Progenitor cell of endocrine pancreas (in vitro differentiated cells): ENCODE measurements at places on chromosomes 4 and X. TPM values are rescaled to one million over a fixed set of nuclear protein-coding genes. Genes with fewer than 3 reads are reported as not detected.

UGT2B11 gene
- total RNA-seq = 0.93 and 1.2 TPM in 2 replicates

GRCh38 chr4:187294861-187295260 lies 571.2 kb upstream of the FAT1 start:
- no peak overlapping the region for H3K4me3 ChIP-seq
- DNase-seq = no peak
- H3K36me3 ChIP-seq = peaks cover 9% of the 10 kb centered on the region
- H3K27me3 ChIP-seq = no peaks in the 10 kb centered on the region

DNA sequence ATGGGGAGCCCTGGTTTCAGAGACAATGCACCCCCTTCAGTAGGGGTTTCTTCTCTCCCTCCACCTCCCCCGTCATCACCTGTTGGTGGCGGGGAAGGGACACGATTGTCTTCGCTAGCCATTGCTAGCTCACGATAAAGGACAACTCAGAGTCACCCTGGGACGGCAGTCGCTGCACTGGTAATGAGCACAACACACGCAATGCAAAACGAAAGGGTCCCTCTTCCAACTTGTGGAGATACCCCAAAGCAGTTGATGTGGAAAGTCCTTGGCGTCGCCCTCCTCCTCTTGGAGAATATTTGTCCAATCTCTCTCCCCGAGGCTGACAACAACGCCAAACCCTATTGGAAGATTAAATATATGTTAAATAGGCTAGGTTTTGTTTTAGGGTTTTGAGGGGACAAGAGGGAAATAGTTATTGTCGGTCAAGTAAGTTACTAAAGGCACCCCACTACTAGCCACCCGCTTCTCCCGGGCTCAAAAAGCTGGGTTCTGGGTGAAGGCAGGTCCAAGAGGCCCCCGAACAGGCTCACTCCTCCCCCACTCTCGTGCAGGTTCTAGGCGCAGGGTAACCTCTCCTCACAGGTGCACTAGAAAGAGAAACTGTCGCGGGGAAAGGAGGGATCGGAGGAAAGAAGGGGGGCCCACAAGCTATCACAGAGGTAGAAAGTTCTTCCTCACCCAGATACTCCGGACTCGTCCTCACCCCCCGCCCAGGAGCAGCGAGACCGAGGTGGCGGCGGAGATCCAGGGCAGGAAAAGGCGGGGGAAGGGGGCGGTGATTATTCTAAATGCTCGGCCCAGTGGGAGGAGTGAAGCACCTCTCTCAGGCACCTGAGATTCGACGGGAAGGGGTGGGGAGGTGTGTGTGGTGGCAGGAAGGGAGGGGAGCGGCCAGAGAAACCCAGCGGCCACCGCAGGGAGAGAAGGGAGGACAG lies at the start of gene LRBA:
LRBA (minus strand) TSS at position 764 of the 938 bp plus-strand sequence; CDS start at position 122, 642 bp downstream.
- H3K4me3 ChIP-seq = peak within 1 kb of the TSS; percentile 99
- peaks cover 2% of the 10 kb centered on the region for H3K36me3 ChIP-seq
- peak; percentile 68 for DNase-seq
- peaks cover 27% of the 10 kb centered on the region for H3K4me1 ChIP-seq
- no peaks in the 10 kb centered on the region for H3K27me3 ChIP-seq

GRCh38 chrX:124680287-124680686 lies 333.9 kb downstream of the SH2D1A start:
- H3K4me1 ChIP-seq = no peaks in the 10 kb centered on the region
- H3K27ac ChIP-seq = no peak overlapping the region
- H3K27me3 ChIP-seq = no peaks in the 10 kb centered on the region
- no peaks in the 10 kb centered on the region for H3K36me3 ChIP-seq
- no peak overlapping the region for H3K4me3 ChIP-seq

ADGRA3 gene
- 127 and 145 TPM in 2 replicates for total RNA-seq

DNA sequence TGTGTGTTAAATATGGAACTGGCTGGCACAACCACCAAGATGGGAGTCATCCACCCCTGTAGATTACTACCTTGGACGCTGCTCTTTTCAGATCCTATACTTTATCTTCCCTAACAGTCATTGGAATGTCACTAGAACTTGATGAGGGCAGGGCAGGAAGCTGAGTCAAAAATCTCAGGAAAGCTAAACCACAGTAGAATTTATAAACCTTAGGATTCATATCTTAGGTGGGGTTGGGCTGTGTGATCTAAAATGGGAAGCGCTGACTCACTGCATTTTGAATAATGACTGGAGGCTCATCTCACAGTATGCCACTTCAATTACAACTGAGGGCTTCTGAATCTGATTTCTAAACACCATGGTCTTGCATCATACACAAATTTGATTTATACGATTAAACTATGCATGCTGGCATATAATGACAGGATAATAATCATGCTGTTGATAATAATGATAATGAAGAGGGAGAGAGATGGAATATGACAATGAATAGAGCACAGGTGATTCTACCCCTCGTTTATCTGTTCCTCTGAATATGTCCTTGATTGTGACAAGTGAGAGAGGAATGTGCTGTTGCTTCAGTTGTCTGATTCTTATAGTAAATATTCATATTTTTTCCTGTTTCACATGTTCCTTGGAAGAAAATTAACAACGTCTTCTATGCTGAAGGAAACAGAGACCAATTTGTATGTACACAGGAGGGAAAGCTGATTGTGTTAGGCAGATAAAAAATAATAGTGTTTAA lies 270.3 kb upstream of the HS3ST1 start:
- H3K27me3 ChIP-seq = no peaks in the 10 kb centered on the region
- H3K4me3 ChIP-seq = no peak overlapping the region
- H3K27ac ChIP-seq = no peak overlapping the region
- peaks cover under 1% of the 10 kb centered on the region for H3K36me3 ChIP-seq

VCX3B gene
- total RNA-seq = not detected in 2 replicates

GPC4 gene
- total RNA-seq = 10.8 and 14.5 TPM in 2 replicates

CCDC158 gene
- not detected in 2 replicates for total RNA-seq

GRCh38 chr4:2891294-2891693 lies 47.6 kb downstream of the ADD1 start:
- H3K4me1 ChIP-seq = peaks cover 9% of the 10 kb centered on the region
- H3K4me3 ChIP-seq = no peak overlapping the region
